CD4-positive, alpha-beta T cell (primary cell): ENCODE measurements at places on chromosomes 16 and 17.
A peak's percentile ranks its signal among the peaks of the same experiment; 100 is the strongest.

GRCh38 chr17:59775786-59776350, 68.4 kb downstream of the VMP1 start:
- DNase-seq: no peak

GRCh38 chr17:20179041-20179440, 169.9 kb downstream of the SPECC1 start:
- DNase-seq: no peak

DNA sequence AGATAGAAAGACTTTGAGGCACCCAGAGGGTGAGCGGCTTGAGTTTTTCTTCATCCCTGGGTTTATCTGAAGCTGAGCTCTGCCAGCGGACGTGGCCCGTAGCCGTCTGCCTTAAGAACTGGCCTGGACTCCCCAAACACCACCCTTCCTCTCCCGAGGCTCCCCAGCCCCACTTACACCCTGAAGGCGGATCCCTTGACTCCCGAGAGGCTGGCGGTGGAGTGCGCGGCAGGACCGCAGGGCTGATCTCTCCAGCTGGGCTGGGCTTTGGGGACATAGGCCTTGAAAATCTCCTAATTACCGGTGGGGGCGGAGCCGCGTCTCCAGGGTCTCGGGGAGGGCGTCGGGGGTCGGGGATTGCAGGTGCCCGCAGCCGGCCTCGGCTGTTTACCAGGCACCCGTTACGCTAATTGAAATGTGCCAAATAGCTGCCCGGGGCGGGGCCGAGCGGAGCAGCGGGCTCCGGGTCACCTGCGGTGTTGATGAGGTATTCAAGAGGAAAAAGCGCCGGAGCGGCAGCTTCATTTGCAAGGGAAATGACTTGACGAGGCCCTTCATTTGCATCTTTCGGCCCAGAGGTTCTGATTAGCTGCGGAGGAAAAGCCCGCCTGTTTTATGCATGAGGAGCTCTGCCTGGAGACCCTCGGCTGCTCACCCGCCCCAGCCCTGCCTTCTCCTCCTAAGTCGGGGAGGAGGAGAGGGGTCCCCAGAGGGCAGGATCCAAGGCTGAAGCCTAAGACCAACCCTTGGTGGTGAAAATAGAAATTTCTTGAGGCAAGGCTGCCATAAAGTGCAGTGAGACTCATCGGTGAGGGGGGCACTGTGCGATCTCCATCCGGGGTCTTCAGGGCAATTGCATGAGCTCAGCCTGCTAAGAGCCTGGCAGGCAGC, 100.7 kb downstream of the MGAT5B start:
- DNase-seq: peak; percentile 36

DNA sequence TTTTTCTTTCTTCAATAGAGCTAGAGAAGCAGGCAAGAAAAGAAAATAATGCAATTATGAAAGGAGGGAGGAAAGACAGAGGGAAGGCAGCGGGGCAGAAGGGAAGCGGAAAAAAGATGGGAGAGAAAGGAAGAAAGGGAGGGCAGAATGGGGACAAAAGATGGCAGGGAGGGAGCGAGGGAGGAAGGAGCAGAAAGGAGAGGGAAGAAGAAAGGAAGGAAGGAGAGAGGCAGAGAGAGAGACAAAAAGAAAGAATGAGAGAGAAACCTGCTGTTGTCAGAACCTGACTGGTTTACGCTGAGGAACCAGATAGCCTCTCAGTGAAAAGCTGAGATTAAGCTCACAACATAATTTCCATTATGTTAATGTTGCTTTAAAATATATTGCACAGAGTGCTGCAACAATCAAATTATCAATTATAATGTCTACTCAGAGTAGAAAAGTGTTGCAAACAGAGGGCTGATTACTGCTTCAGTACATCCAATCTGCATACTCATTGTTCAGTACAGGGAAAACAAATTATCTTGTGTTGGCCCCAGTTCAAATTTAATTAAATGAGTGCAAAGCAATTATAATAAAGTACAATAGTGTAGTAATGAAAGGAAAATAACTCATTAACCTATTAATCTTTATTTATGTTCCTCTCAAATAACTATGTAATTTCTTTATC, 32.0 kb upstream of the TOX3 start:
- DNase-seq: no peak

DNA sequence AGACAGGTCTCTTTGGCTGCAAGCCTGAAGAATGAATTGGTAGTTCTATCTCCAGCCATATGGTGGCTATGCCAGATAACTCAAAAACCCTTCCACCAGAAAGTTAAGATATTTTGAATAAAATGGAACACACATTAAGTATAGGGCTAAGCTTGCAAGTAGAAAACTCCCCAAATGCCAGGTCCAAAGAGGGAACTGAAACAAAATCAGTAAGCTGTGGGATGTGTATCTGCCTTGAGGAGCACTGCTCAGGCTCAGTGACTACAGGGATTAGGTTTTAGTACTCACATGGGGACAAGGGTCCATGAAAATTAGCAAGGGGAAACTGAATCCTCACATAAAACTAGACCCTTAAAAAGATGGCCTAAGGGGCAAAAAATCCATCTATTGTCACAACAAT, 115.7 kb upstream of the PMFBP1 start:
- no peak for DNase-seq
